ENCODE measurements at places on chromosomes 16 and 17.

DNA sequence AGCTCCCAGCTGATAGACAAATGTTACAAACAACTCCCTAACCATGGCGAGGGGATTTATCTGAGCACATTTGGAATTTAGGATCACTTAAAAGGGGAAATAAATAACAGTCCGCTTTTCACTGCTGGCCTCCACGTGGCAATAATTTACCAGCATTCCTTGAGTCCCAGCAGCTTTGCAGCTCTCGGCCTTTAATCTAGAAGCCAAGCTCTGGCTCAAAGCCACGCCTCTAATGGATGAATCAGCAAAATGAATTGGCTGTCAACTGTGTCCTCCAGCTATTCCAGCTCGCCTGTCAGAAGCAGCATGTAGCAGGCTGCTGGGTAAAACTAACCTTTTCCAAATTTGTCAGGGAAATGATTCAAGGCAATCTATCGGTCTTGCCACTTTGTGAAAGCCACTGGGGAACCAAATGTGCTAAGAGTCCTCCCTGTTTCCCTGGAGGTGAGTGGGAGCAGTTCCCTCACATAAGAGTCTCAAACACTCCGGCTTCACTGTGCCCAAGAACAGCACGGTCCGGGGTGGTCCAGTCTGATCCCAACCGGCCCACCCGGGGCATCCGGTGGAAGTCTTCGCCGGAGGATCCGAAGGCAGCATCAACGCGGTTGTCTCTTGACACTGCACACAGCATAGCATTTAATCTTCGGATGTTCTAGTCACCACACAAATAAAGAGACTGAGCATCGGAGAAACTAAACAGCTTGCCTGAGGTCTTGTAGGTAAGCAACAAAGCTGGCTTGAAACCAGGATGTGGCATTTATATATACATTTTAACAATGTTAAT, 143.3 kb downstream of the PARN start:
- DNase-seq, result no peak

DNA sequence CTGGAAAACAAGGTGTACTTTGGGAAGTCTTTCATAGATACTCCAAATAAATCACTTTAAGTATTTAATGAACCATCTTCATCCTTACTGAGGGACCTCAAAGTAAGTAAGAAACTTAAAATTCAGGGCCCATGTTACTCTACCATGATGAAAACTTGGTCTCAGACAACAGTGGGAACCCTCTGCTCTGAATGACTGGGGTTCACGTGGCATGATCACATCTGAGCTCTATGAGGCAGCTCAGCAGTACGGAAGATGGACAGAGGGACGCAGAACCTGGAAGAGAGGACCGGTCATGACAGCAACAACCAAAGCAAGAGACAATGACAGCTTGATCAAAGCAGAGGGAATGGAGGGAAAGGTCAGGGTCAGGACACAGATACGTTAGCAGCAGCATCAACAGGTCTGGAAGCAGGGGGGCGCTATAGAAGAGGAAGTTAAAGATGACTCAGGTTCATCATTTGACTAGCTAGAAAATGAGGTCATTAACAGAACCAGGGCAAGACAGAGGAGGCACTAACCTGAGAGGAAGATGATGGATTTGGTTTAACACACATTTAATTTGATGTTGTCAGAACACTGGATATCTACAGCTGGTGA, 9.5 kb downstream of the XPO6 start:
- DNase-seq, result no peak

DNA sequence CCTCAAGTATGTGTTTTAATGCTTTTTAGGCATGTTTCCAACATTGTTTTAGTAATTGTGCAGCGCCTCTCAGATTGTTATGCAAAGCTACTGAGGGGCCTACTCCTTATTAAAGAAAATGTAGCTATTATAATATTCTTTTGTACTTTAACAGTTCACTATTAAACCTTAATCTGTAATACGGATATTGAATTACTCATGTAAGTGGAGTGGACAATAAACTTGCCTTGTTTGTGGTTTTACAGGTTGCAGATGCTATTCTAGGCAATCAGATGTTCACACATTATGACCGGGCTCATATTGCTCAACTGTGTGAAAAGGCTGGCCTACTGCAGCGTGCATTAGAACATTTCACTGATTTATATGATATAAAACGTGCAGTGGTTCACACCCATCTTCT, 41.0 kb downstream of the PTRH2 start:
- no peak for DNase-seq

- DNase-seq, result no peak
Observed at GRCh38 chr17:42072323-42073187, 22.2 kb upstream of the C17orf113 start.

- no peak for DNase-seq
Observed at GRCh38 chr17:34400301-34400931, 37.4 kb upstream of the CCL1 start.

DNA sequence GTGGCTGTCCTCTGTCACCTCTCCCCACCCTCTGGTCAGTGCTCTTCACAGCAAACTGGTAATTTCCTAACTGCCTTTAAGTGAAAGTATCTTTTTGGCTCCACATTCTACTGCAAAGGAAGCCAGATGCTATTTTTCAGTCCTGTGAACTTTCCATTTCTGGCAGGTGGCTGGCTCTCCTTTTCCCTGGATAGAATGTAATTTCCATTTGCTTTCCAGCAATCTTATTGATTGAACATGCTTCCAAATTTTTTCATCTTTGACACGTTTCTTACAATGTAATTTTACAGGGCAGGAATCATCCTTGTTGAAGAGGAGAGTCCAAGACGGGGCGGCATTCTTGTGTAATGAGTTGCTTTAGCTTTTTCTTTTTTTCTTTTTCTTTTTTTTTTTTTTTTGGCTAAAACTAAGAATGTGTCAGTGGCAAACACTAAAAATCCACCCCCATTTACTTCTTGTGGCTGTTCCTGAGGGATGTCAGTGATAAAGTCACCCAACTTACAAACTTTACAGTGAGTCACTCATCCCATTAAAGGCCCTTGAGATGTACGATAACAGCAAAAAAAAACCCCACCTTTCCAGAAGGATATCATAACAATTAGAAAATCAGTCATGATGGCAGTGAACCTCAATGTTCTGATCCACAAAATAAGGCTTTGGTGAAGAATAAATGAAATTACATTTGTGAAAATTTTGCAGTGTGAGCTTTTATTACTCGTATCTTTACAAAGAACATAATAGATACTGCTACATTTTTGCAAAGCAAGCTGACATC, 29.4 kb upstream of the PRKCA start:
- no peak for DNase-seq

DNA sequence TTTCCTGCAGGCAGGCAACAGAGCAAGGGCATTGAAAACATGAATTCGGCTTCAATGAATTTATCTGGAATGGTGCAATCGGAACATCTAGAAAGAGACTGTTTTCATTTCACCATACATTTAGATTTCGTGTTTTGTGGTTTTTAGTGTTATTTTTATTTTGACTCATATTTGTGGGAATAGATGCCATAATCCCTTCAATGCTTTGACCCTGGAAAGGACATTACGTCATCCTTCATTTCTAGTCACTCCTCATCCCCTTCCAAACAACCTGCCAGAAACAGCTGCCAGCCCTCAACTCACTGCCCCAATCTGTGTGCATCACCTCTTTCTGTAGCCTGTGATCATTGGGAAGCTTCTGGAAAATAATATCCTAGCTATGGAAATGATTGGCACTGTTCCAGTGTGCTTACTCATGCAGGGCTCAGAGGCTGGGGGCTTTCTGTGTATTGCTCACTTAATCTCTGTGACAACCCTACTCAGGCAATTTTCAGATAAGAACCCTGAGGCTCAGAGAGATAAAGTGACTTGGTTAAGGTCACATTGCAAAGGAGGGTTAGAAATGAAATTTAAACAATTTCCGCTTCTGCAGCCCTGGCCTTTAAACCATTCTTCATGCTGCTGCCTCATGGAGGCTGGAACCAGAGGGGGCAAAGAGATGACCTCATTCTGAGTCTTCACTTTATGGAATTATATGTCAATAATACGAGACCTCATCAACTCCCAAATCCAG, 9.5 kb upstream of the KSR1 start:
- DNase-seq, result no peak

DNA sequence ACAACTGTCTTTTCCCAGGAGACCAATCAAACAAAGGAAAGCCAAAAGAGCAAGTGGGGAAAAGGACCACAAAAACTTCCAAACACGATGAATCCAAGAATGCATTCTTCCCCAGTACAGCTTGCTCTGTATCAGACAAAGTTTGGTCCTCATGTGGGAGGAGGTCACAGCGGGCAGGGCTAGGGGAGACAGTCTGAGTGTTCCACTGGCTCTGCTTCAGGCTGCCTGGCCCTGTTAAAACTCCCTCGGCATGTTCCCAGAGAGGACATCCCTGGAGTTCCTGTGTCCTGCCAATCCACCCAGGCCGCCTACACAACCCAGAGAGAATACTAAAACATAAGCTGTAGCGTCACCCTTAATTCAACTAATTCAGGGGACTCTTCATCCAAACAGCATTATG, 415.1 kb upstream of the DYNLRB2 start:
- no peak for DNase-seq

GRCh38 chr17:57442914-57443571, 186.7 kb downstream of the MSI2 start:
- DNase-seq, result no peak

GRCh38 chr16:67796099-67796718, 10.2 kb downstream of the RANBP10 start:
- DNase-seq, result no peak

DNA sequence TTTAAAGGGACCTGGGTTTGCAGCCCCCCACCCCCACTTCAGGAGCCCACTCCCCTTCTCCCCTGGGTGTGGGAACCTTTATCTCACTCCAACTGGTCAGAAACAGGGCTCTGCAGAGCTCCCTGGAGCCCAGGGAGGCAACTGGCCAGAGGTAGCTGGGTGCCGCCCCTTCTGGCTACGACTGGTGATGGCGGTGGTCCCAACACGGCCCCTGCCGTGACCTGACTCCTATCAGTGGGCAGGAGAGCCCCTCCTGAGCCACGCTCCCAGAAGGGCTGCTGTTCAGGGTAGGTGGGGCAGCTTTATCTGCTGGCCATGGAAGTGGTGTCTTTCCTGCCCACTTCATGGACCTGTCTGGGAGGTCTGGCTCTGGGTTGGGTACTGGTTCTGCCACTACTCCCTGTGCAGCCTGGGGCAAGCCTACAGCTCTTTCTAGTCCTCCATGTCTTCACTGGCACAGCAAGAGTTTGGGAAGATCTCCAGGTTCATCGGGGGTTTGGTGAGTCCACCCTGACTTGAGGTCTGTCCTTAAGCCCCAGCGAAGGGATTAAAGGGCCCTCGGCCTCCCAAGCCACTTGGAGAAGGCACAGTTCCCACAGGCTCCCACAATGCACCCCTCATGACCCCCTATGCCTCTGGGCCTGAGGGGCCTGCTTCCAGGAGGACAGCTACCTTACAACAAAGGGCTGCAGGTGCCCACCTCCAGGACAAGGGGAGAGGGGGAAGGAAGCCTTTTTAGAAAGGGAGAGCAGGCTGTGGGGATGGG, 5.5 kb upstream of the SREBF1 start:
- no peak for DNase-seq

- no peak for DNase-seq
Observed at GRCh38 chr17:63537001-63537400, 13.3 kb upstream of the DCAF7 start.

GRCh38 chr17:55324296-55324978, 59.7 kb downstream of the HLF start:
- DNase-seq, result no peak

DNA sequence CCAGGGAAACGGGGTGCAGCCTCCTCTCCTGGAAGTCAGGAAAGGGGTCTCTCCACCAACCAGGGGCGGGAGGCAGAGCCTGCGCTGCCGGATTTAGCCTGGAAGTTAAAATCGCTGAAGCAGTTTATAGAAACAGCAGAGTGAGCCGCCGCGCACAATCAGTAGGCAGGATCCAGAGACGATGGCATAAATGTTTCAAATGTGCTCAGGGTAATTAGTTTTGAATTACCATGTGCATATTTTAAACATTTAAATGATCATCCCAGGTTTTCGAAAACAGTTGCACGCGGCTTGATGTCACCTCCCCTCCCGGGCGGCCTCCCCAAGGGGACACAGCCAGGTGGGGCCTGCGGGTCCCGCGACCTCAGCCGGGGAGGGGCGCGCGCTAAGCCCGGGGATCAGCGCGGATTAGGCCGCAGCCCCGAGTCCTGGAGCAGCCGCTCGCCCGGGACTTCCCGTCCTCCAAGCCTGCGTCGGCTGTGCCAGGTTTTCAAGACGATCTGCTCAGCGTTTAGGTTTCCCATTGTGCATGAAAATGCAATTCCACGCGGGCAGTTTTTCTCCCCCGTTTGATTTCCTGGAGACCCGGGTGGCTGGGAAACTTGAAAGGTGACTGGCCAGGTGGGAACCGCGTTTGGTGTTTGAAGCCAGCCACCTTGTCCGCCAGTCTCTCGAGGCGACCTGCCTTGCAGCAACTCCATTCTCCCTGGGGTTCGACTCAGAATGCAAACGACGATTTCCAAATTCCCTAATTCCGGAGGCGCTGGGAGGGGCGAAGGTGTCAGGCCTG, 78.3 kb downstream of the RPA1 start:
- no peak for DNase-seq

DNA sequence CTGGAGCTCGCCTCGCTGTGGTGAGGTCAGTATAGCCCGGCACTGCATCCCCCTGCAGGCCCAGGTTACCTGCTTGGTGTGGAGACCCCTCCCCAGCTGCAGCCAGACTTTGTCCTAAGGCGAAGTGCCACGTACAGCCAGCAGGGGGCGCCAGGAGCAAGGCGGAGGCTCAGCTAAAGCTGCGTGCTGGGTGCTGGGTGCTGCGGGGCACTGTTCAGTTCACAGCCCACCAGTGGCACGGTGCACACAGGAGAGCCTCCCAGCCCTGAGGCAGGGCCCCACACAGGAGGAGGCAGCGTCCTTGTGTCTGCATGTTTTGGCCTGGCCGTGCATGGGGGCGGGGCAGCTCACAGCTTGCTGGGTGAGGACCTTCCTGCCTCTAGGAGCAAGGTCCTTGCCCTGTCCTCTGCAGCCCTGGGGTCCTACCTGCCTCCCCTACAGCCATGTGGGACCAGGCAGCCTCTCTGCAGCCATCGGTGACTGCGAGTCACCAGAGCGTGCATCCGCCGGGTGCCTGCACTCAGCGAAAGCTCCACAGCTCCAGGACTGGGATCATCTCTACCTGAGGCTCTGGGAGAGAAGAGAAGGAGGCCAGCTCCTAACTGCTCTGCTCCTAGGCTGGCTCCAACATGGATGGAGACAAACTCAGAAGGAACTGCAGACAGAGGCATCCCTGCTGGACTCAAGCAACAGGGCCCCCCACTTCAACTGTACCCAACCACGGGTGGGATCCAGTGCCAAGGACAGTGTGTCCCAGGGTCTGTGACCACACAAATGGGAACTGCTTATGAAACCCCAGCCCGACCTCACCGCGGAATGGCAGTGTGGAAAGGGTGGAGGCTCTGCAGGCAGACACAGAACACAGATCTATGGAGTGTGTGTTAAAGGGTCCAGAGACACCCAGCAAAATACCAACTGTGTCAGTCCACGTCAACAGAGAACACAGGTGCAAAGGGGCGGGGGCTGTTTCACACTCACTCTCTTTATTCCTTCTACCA, 19.0 kb downstream of the SLC7A5 start:
- DNase-seq, result peak; percentile 45

DNA sequence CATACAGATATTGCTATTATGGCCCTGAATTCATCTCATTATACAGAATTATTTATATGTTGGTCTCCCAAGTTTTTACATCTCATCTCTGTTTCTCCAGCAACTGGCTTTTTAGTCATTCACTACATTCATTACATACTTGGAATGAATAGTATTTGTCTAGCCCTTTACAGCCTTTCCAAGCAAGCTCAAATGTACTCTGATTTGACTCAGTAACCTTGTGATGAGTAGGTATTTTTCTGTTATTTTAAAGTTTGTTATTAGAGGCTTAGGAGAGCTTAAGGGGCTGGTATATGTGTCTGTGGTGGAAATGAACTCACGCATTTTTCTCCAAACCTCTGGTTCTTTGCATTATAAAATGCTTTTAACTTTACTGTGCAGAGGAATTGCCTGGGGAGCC, 224.7 kb downstream of the SNX29 start:
- DNase-seq, result no peak

Data from activated CD8-positive, alpha-beta memory T cell treated with anti-CD3 and anti-CD28 coated beads for 1 hour (primary cell).